ENCODE measurements at places on chromosomes 1 and 21.
A peak's percentile ranks its signal among the peaks of the same experiment; 100 is the strongest.

DNA sequence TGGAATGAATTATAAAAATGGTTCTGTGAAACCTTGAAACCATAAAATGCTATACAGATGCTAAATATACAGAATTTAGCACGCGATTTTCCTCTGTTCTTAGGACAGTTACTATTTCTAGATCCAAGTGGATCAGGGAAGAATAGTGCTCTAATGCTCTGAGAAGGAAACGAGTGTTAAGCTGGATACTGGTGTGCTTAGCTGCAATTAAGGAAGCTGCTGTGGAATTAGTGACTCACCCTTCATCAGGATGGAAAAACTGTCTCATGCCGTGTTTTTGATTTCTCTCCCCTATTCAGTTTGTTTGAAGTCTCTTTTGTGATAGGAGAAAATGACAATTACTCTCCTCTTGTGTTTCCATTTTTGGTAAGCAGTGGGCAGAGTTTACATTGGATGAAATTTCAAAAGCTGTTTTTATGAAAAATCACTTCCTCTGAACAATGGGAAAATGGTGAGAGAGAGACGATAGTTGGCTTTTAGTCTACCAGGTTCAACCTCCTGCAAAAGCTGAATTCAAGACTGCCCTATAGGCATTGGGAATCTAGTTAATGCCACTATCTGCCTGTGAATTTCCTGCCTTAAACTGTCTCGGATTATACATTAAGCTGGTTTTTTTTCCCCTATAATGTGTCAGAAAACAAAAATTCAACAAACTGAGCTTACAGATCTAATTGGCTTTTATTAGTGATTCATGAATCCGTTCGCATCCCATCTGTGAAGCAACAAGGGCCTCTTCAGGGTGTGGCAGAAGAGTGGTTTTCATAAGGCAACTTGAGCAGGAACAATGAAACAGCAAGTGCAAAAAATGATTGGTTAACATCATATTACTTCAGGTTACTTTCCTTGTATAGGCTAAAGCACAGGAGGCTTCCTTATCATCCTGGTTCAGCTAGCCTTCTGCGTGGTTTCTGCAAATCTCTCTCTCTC is 179.8 kb downstream of the ST6GALNAC3 start:
- DNase-seq, result no peak

DNA sequence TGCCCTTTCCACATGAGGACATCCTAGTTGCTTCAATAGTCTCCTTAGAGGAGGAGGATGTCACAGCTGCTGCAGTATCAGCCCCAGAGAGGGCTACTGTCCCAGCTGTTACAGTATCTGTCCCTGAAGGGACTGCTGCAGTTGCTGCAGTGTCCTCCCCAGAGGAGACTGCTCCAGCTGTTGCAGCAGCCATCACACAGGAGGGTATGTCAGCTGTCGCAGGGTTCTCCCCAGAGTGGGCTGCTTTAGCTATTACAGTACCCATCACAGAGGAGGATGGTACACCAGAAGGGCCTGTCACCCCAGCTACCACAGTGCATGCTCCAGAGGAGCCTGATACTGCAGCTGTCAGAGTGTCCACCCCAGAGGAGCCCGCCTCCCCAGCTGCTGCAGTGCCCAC is 78.5 kb upstream of the BMP8A start:
- no peak for DNase-seq

DNA sequence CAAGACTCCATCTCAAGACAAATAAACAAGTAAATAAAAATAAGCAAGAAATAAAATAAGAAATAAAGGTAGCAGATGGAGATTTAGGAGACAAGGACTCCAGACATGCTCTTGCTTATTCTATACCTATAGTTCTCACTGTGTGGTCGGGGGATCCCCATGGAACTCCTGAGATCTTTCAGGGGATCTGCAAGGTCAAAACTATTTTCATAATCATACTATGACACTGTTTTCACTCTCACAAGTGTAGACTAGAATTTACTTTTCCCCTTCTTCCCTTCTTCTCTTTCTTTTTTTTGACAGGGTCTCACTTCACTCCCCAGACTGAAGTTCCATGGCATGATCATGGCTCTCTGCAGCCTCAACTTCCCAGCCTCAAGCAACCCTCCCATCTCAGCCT is 29.8 kb upstream of the NLRP3 start:
- DNase-seq, result no peak

DNA sequence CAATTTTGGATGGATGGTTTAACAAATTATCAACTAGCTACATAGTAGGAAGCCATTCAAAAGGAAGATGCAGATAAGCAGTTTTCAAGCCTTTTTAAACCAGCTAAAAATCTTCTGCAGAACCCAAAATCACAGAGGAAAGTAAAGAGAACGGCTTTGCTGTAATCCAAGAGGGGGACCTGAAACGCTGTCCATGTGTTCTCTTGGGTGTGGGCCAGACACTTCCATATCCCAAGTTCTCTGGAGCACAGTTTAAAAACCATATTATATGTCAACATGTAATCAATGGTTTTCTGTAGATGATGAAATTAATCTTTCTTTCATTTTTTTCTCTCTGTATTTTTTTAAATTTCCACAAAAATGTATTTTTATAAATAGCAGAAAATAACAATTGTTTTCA is 90.5 kb downstream of the SELENOF start:
- no peak for DNase-seq

DNA sequence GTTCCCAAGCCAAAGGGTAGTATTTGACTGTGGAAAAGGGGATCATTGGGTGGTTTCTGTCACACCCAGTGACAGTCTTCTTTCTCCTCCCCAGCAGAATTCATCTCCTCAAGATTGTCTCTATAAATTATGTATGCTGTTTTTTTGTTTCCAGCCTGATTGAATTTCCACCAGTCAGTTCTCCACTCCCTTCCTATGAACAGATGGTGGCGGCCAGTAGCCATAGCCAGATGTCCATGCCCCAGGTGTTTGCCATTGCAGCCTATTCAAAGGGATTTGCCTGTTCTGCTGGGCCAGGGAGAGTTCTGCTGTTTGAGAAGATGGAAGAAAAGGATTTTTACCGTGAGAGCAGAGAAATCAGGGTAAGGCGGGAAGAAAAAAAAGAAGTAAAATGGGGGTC is 12.9 kb downstream of the CFAP57 start:
- DNase-seq, result peak; percentile 81

- DNase-seq, result peak; percentile 6
Observed at GRCh38 chr1:177209357-177209756, 38.6 kb downstream of the BRINP2 start.

DNA sequence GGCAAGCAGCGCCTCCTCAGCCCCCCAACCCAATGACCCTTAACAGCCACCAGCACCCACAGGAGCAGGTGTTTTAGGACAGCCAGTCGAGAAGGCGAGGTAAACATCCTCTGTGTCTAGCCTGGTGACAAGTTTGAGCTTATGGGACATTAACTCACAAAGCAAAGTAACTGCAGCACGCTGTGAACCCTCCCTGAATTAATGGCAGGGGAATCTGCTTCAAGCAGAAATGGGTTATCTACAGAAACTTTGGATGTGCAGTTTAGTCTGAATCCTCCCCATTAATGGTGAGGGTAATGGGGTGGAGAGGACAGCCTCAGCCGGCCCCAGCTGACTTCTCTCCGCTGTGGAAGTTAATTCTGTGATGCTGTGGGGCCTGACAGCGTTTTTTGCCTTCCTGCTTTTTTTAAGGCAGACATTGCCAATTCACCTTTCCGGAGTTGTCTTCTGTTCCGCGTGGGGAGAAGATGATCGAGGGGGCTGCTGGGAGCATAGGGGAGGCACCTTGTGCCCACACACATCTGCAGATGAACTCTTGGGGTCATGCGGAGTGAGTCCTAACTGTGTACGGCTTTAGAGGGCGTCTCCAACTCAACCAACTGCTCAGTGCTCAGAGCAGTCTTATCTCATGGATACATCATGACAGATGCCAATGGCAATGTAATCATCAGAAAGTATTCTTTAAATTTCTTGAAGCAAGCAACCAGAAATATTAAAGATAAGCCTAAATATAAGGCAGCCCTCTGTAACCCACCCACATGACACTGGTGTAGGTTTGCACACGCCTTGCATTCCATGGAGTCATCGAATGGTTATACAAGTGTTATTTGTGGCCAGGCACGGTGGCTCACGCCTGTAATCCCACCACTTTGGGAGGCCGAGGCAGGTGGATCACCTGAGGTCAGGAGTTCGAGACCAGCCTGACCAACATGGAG is 41.0 kb downstream of the POFUT2 start:
- no peak for DNase-seq

GRCh38 chr21:41825216-41825615 is 53.9 kb downstream of the PRDM15 start:
- no peak for DNase-seq

DNA sequence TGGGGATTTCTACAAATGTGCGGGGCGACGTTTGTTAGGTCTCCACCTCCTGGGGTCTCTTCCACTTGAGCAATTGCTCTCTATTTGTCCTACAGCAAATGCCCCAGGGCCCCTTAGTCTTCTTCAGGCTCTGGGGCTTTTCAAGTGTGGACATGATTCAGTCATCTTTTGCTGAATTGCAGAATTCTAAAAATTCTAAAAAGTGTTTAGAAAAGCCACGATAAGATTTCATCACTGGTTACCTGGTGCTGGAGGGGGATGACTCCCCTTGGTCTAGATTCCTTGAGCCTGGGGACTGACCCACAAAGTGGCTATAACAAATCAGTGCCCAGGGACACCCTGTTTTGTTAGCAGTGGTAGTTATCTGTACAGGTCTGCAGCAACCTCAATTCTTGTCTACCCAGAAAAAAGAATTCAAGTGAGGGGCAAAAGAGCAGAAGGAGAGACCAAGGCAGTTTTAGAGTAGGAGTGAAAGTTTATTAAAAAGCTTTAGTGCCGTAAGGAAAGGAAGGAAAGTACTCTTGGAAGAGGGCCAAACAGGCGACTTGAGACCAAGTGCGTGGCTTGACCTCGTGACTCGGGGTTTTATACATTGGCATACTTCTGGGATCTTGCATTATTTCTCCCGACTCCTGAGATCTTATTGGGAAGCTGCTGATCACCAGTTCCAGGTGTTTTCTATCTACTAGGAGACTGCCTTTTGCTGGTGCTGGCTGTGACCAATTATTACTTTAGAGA is 25.2 kb downstream of the PROK1 start:
- DNase-seq, result no peak

- no peak for DNase-seq
Observed at GRCh38 chr21:44428281-44428960, 26.9 kb upstream of the LRRC3 start.

DNA sequence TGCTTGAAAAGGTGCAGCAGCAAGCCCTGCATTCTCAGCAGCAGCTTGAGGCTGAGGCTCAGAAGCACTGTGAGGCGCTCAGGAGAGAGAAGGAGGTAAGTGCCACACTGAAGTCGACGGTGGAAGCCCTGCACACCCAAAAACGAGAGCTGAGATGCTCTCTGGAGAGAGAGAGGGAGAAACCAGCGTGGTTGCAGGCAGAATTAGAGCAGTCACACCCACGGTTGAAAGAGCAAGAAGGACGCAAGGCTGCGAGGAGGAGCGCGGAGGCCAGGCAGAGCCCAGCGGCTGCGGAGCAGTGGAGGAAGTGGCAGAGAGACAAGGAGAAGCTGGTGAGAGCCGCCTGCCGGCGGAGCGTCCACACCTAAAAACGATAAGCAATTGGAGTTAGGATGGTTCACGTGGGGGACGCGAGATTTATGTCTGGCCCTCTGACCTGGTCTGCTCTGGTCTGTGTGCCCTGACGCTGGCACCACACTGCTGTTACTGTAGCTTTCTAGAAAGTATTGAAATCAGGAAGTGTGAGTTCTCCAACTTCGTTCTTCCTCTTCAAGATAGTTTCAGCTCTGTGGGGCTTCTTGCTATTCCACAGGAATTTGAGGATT is 26.7 kb upstream of the DIP2A start:
- DNase-seq, result no peak
